ENCODE measurements at places on chromosomes 11 and 22.

DNA sequence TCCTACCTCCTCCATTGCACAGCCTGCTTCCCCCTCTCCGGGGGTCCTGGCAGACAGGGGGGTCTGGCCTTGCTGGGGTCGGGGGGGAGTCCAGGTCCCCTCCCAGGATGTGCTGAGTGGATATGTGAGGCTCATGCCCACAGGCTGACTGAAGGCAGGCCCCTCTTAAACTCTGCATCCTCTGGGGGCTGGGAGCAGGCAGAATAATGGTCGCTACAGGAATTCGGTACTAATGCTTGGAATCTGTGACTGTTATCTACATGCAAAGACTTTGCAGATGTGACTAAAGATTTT, 1.6 kb upstream of the SUN2 start:
- no peak for DNase-seq

- peak; percentile 64 for DNase-seq
Observed at GRCh38 chr11:122038543-122038942, 77.5 kb downstream of the BLID start.

- no peak for DNase-seq
Observed at GRCh38 chr11:15641271-15642045, 526.7 kb downstream of the INSC start.

DNA sequence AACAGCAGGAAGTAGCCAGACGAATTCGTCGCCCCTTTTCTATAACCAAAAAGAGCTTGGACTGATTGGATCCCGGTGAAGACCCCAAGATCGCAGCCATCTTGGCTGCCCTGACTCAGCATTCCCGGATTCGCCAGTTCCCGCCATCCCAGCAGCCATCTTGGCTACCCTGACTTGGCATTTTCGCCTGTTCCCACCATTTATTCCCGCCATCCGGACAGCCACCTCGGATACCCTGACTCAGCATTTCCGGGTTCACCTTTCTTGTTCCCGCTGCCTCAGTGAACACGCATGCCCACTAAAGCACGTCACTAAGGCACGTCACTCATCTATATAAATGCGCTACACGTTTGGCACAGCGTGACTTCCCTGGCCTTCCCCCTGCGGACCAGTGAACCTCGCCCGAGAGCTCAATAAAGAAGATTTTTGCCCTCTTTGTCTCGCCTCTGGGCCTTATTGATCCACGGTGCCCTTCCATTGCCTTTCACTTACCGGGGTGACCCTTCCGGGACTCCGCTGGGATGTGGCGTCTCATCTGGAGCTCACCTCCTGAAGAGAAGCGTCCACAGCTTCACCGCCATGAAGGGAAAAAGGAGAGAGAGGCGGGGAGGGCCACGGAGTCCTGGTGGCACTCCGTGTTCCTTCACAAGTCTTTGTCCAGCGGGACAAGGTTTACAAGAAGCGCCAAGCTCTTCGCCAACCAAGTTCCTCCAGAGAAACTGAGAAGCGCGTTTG, 4.0 kb upstream of the OR56A3 start:
- no peak for DNase-seq

GRCh38 chr11:27081056-27081455, 40.4 kb downstream of the BBOX1 start:
- DNase-seq, result no peak

GRCh38 chr22:44650806-44651205, 51.2 kb upstream of the PRR5 start:
- no peak for DNase-seq

Measured in mesenchymal stem cell (in vitro differentiated cells and primary cell).